ENCODE measurements at places on chromosomes 1 and 21.

GRCh38 chr1:36007741-36008140, 76.2 kb upstream of the TEKT2 start:
- DNase-seq: no peak

DNA sequence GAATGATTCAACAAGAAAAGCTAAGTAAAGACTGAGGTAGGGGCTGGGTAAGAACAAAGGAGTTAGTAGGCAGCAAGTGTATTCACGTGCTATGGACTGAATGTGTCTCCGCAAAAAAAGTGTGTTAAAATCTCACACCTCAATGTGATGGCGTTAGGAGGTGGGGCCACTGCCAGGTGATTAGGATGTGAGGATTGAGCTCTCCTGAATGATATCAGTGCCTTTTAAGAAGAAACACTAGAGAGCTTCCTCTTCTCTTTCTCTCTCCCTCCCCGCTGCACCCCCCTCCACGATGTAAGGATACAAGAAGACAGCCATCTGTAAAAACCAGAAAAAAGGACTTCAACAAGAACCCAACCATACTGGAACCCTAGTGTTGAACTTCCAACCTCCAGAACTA, 396.1 kb upstream of the PLXNA2 start:
- DNase-seq: no peak

GRCh38 chr1:186183970-186184628, 191.0 kb downstream of the TPR start:
- no peak for DNase-seq

DNA sequence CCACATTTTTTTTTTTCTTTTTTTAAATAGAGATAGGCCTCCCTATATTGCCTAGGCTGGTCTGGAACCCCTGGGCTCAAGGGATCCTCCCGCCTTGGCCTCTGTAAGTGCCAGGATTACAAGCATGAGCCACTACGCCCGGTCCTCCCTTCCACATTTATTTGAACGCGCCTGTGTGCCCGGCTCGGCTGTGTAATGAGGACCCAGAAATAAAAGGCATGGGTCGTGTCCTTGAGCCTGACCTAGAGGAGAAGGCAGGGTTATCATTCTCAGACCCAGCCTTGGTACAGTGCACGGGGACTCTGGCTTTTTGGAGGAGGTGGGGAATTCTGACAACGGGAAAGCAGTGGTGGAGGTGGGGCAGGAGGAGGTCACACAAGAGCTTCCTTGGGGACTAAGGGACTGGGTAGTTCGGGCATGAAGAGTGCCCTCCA, 841 bp downstream of the CENPF start:
- DNase-seq: peak; percentile 47

DNA sequence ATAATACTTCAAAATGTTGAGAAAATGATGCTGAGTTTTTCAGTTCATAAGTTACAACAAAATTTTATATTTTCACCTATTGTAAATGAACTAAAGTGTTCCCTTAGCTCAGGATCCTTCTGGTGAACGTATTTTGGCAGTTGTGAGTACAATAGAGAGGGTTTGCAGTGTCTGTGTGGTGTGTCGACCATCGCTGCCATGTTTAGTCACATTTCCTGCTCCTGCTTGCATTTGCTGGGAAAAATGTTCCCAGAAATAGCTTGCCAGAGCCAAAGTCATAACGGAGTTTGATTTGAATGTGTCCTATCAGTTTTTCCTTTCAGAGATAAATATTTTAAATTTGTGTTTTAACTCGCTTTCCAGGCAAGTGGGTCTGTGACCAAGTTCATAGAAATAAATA, 117.1 kb upstream of the COL6A1 start:
- DNase-seq: no peak

- DNase-seq: no peak
Observed at GRCh38 chr1:167166690-167167075, 54.0 kb upstream of the POU2F1 start.

DNA sequence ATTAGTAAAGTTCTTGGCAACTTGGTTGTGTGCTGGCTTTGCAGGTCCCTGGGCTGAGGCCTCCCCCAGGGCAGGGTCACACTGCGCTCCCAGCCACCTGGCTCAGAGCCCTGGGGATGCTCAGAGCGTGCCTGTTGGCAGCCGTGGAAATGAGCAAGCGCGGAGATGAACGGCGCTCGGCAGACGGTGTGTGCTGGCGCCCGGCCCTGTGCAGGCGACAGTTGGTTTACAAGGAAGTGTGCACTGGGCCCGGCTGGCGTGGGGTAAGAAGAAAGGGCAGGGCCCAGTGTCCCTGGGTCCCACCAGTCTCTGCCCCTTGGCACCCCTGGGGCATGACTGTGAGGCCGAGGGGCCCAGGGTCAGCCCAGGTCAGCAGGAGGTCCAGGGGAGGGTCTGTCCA, 25.7 kb upstream of the PEX10 start:
- DNase-seq: no peak
